ENCODE measurements at places on chromosomes 16 and 17.

GRCh38 chr17:2002767-2003329, 22.3 kb downstream of the RTN4RL1 start:
- DNase-seq, result no peak

DNA sequence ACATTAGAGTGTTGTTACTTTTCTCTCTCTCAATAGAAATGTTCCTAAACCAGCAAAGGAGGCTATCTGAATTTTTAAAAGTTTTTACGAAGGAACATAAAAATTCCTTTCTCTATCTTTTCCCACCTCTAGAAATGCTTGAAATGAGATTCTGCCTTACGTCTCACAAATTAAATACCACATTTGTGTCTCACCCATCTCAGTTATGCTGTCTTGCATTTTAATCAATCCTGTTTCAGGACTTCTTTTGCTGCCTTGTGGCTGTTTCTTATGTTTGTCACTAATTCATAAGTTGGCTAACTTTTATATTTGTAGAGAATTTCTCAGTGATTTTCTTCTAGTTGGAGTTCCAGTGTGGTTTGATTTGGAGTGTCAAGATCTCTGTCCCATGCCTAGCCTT, 3.5 kb downstream of the OMG start:
- DNase-seq, result no peak

DNA sequence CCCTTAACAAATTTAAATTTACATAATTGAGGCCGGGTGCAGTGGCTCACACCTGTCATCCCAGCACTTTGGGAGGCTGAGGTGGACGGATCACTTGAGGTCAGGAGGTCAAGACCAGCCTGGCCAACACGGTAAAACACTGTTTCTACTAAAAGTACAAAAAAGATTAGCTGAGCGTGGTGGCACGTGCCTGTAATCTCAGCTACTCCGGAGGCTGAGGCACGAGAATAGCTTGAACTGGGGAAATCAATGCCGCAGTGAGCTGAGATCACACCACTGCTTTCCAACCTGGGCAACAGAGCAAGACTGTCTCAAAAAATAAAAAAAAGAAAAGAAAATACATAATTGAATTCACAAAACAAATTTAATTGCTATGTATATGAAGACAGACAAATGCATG, 56.3 kb upstream of the KIFC3 start:
- DNase-seq, result no peak

- no peak for DNase-seq
These were observed 7.7 kb downstream of the PRKAR1A start for GRCh38 chr17:68519911-68520310.

DNA sequence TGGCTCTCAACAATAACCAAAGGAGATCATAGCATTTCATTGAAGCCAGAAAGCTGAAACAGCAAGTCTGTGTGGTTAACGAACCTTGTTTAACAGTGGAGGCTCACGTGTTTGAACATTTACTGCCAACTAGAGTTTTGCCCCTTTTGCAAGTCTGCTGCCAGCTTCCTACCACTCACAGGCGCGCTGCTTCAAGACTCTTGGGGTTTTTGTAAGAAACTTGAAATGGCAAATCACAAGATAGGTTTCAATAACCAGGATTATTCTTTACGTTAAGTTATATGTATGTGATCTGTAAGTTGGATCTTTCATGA, 1.2 kb downstream of the SNTB2 start:
- no peak for DNase-seq

DNA sequence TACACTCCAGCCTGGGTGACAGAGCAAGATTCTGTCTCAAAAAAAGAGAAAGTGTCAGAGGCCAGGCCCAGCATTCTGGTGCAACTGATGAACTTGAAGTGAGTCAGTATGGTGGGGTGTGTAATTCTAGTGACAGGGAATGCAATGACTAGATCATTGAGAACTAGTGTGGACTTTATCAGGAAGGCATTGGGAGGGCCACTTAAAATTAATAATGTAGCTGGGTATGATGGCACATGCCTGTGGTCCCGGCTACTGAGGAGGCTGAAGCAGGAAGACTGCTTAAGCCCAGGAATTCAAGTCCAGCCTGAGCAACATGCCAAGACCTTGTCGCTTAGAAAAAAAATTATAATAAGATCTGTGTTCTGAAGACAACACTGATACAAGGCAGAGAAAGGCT, 90.8 kb downstream of the STX8 start:
- DNase-seq, result no peak

DNA sequence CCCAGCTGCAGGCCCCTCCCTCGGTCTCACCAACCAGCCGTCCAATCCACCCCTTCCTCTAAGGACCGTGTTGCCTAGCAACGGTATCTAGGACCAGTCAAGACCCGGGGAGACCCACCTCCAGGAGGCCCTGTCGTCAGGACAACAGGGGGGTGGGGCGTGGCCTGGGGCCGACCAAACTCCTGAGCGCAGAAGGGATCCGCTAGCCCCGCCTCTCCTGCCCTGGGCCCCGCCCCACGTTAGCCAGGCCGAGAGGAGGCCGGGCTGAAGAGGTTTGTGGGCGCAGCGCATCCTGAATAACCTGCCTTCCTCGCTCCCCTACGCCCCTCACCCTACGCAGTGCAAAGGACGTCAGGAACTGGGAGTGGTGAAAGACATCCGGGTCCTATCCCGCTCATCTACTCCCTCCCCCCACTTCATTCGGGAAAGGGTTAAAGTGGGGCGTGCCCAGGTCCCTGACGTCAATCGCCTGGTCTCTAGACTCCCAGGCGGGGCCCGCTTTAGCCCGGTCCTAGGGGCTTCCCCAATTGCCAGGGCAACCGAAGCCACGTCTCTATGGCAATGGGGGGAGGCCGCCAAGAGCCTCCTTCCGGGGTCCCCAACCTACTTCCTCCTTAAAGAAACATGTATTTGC, 14.7 kb downstream of the DLG4 start:
- peak; percentile 91 for DNase-seq

GRCh38 chr17:55437159-55437605, 15.5 kb upstream of the MMD start:
- DNase-seq, result no peak

GRCh38 chr16:48113001-48113400, 42.8 kb downstream of the ABCC12 start:
- no peak for DNase-seq
